ENCODE measurements at places on chromosomes 4 and X.

- no peak for DNase-seq
These were observed 236.7 kb downstream of the FRAS1 start for GRCh38 chr4:78293821-78294301.

DNA sequence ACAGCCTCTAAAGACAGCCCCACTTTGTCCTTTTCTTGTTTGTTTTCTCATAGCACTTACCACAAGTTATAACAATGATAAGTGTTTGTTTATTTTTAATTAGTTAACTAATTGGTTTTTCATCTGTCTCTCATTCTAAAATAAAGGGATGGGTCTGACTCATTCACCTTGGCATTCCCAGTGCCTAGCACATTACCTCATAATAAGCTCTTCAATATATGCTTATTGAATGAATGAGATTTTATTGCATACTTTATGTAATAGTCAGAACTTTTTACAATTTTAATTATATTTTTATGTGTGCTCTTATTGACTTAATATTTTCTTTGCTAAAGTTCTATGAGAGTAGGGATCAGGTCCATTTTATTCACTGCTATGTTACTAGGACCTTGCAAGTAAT is 22.8 kb upstream of the PRKG2 start:
- DNase-seq: no peak

DNA sequence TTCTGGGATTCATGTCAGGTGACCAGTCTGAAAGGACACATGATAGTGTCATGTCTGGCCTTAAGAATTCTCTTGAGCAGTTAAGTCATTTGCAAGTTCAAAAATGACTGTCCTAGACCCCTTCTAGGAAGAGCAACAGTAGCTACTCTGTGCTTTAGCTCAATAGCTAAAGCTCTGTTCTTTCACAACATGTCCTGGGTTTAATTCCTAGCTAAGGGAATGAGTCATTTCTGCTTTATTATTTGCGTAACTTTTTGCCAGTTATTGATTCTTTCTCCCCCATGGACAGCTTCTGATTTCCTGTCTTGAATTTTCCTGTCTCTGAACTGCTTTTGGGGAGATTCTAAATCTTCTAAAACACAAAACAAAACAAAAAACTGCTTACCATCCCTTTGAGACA is 1055.8 kb upstream of the DIAPH2 start:
- no peak for DNase-seq

GRCh38 chrX:98331407-98331806 is 1447.7 kb downstream of the RPA4 start:
- DNase-seq: no peak

DNA sequence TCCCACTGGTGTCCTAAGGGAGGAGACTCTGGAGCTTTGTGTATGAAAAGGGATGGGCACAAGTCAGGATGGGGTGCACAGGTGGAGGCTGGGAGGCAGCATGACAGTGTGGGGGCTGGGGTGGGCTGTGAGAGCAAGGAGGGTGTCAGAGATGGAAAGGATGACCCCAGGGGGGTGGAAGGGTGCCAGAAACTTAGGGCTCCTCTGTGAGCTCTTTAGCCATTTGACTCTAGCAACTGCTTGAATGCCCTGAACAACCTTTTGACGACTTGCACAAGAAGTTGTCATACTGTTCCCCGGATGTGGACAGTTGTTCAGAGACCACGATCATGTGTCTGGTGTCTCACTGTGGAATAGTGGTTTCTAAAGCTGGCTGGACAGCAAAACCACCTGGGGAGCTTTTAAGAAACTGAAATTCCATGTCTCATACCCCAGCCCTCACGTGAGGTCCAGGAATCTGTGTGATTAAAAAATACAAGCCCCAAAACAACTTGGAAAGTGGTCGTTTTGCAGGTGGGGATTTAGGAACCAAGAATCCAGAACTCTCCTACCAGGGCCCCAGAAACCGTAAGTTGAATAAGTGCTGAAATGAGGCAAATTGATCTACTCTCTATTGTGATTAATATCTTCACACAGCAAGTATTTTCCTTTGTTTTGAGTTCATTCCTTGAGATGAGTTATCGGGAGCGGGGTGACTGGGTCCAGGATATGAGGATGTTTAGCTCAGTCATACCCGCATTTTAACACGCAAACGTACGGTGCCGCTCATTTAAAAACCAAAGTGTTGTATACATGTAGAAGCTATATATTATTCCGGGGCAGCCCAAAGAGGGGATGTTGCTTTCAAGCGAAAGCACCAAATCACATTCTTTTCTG is 3.4 kb downstream of the RHOH start:
- DNase-seq: no peak

- DNase-seq: no peak
These were observed 8.5 kb upstream of the CTAG2 start for GRCh38 chrX:154661899-154662298.

- DNase-seq: no peak
These were observed 1183.9 kb downstream of the RPA4 start for GRCh38 chrX:98067611-98068010.

DNA sequence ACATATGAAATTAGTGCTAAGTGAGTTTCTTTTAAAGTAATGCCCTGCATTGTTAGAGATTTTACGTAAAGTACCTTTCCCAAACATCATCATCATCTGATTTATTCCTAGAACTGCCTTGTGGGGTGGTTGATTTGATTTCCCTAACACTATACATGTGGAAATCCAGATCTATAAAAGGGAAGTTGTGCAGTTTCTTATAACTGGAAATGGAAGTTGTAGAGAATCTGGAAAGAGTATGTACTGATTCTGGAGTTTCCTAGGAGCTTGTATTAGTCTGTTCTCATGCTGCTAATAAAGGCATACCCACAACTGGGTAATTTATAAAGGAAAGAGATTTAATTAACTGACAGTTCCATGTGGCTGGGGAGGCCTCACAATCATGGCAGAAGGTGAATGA is 47.9 kb downstream of the BMP2K start:
- no peak for DNase-seq

GRCh38 chrX:30992381-30992904 is 79.4 kb downstream of the FTHL17 start:
- DNase-seq: no peak

GRCh38 chr4:81555489-81555888 is 83.8 kb upstream of the RASGEF1B start:
- DNase-seq: no peak

DNA sequence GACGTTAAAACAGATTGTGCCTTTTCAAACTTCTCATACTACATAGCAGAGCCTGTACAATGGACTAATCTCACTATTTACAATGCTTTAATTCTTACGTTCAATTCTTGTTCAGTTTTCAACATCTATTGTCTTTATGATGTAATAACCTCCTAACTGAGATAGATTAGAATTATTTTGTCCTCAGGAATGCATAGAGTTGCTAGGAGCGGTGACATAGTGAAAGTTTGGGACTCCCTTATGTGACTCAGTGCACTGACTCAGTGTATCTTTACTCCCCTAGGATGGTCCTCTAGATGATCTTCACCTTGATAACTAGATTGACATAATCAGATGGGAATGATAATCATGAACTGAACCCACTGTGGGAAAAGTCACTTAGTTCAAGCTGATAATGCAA is 151.5 kb downstream of the VEGFC start:
- DNase-seq: no peak

GRCh38 chrX:96752781-96753180 is 68.1 kb downstream of the DIAPH2 start:
- no peak for DNase-seq

GRCh38 chrX:44874420-44875184 is 1.6 kb downstream of the KDM6A start:
- peak; percentile 30 for DNase-seq

- no peak for DNase-seq
These were observed 236.6 kb downstream of the RASL11B start for GRCh38 chr4:53098681-53099121.

- no peak for DNase-seq
These were observed 205.0 kb upstream of the PDE5A start for GRCh38 chr4:119833611-119834010.

DNA sequence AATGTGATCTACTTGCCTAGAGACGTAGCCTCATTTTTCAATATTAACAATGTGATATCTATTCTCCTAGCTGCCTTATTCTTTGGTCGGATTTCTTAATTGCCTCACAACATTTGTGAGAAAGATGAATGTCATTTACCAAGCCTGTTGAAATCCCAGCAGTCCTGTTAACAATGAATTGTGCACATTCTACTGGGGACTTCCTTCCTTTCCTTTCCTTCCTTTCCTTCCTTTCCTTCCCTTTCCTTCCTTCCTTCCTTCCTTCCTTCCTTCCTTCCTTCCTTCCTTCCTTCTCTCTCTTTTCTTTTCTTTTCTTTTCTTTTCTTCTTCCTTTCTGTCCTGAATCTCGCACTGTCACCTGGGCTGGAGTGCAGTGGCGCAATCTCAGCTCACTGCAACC is 107.1 kb downstream of the GPAT3 start:
- no peak for DNase-seq

GRCh38 chr4:79176351-79176750 is 149.5 kb downstream of the NAA11 start:
- no peak for DNase-seq

DNA sequence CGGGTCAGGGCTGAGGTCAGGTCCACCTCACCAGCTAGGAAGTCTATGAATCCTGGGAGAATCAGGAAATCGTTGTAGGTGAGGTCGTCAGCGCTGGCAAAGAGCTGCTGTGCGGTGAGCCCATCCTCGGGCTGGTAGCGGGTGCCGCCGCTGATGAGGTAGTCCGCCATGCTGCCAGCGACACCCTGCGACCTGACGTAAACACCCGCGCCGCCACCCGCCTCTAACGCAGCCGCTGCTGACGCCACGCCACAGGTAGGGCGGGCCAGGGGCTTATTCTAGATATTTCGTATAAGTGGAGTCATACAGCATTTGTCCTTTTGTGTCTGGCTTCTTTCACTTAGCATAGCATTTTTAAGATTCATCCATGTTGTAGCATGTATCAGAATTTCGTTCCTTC is 220.2 kb upstream of the ATP6AP2 start:
- no peak for DNase-seq

DNA sequence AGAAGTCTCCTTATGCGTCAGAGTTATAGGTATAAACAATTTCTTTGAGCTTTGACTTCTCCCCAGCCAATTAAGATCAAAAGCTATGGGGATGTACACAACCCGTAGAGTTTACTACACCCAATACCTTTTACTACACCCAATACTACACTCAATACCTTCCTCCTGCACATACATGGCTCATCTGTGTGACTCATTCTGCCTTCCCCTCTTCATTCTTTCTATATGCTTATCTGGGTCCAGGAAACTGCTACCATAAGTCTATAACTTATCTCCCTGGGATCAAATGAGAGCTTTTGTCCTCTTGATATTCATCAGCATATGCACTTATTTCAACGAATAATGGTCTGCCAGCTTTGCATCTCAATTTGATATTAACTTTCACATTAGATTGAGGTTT is 28.2 kb downstream of the ANKRD50 start:
- DNase-seq: no peak

DNA sequence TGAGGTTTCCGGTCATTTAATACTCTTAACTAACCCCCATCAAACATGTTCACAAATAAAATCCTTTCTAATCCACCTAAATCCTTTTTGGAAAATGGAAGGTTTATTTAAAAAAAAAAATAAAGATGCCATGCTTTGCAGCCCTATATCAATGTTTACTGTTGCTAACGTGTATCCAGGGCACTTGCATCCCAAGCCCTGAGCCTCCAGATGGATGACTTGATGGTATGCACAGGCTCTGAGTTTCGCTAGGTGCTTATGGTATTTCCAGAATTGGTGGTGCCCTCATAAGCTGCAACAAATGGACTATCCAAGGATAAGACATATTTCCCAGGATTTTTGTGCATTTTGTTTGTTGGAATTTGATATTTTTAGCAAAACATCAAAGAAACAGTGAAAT is 257.7 kb downstream of the PRDM5 start:
- DNase-seq: no peak

DNA sequence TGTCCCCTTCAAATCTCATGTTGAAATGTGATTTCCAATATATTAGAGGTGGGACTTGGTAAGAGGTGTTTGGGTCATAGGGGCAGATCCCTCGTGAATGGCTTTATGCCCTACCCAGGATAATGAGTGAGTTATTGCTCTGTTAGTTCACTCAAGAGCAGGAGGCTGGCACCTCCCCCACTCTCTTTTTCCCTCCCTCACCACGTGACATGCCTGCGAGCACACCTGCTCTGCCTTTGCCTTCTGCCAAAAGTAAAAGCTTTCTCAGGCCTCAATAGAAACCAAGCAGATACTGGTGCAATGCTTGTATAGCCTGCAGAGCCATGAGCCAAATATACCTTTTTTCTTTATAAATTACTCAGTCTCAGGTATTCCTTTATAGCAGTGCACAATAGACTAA is 286.3 kb upstream of the UGT8 start:
- DNase-seq: no peak

DNA sequence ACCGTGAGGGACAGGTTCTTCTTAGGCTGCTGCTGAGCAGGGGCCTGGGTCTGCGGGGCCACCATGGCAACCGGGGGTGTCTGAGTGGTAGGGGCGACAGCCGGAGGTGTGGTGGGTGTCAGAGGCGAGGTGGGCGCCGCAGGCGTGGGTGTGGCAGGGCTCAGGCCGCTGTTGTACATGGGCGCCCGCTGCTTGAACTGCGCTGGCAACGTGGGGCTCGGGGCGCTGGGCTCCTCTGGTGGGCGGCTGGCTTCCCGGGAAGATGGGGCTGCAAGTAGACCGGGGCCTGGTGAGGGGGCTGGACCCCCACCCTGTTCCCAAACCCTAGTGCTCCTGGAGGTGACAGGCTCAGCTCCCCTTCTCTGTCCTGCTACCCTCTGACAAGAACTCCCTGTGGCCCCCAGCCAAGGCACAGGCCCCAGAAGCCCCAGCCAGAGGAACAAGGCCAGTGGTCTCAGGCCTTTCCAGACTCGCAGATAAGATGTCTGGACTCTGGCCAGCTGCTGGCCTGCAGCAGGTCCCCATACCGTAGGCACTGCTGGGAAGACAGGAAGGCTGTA is 24.8 kb downstream of the NELFA start:
- no peak for DNase-seq

DNA sequence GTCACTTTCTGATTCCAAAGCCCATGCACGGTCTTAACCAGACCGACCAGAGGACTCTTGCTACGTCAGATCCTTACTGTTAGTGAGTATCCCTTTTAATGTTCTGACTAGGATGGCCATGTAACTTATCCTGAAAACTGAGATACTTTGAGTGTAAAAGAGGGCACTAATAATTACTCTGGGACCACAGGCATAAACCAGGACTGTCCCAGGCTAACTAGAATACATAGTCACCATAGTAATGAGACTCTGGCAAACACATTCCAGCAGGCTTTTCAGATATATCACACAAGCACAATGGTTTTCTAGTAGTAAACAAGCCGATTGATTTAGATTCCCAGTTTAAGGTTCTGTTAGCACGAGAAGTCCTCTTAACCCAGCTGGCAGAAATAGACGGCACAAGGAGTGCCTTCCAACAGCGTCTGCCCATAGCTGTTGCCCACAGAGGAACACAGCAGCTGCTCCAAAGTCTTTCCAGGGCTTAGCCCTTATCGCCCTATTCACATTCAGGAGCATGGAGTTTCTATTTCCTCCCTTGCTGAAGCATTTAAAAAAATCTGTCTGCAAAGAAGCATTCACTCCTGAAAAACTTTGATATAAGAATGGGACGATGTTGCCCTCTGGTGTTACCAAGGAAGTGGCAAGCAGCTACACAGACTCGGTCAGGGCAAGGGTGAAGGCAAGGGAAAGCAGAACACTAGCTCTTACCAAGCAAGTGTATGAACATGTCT is 92.4 kb downstream of the CXCL13 start:
- DNase-seq: no peak
